ENCODE measurements at places on chromosomes 11 and 22. TPM values are rescaled to one million over a fixed set of nuclear protein-coding genes. Genes with fewer than 3 reads are reported as not detected.

DNA sequence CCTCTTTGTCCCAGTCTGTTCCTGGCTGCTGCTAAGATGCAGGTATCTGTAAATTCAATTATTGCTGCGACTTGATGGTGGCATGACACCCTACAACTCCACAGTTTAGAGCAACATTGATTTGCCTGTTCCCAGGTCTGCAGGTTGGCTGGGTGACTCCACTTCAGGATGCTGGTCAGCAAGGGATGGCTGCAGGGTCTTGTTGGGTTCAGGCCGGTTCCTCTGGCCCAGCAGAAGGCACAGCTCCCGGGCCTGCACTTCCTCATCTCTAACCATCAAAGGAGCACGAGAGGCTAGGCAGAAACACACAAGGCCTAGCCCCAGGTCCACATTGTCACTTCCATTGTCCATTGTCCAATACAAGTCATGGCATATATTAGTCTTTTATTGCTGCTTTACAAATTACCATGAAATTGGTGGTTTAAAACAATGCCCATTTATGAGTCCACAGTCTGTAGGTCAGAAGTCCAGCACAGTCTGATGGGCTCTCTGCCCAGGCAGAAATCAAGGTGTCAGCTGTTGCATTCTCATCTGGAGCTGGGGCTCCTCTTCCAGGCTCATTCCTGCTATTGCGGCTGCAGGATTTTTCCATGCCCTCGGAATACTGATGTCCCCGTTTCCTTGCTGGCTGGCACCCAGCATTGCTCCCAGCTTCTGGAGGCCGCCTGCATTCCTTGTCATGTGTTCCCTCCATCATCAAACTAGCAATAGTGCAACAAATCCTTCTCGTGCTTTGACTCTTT is 96.6 kb upstream of the LMO1 start:
- no peak for DNase-seq

- no peak for DNase-seq
These were observed 35.9 kb upstream of the LYVE1 start for GRCh38 chr11:10604340-10604748.

DNA sequence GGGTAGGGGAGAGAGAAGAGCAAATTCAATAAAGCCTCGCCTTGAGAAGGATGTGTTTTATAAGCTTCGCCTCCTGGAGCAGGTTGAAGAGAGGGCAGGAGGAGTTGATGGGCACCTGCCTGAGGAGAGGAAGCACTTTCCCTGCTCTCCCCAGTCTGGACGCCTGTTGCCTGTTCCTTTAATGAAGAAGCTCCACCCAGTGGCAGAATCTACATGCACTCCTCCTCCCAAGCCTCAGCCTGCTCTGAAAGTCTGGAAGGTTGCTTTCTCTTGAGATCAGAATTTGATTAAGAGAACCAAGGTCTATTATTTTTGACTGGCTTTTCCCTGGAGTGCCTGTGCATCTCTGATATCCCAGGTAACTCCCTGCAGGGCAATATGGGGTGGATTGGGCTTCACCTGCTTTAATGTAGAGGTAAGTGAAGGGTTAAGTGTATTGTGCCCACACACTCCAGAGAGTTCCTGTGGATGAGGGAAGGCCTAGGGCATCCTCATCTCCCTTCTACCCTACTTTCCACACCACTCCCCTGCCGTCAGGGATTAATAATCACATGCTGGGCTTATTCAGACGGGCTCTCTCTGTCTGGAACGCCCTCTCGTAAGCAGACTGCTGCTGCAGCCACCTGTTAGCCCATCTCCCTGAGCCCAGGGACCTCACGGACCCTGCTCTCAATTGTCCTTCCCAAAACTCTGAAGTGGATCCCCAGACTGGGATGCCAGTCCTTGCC is 22.3 kb downstream of the NTM start:
- no peak for DNase-seq

DNA sequence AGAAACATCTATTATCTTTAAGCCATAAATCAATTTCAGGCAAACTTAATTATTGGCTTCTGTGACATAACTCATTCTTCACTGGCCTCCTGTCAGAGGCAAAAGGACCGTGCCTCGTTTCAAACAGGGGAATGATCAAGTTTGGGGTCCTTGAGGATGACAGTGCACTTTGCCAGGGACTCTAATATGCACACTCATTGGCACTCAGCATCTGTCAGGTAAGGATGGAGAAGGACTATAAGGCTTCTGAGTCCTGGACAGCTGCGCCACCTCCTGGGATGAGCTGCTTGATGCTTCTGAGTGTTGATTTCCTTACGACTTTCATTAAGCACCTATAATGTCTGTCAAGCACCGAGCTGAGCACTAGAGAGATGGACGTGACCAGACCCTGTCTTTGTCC is 20.2 kb downstream of the BPIFC start:
- DNase-seq, result peak; percentile 35

DNA sequence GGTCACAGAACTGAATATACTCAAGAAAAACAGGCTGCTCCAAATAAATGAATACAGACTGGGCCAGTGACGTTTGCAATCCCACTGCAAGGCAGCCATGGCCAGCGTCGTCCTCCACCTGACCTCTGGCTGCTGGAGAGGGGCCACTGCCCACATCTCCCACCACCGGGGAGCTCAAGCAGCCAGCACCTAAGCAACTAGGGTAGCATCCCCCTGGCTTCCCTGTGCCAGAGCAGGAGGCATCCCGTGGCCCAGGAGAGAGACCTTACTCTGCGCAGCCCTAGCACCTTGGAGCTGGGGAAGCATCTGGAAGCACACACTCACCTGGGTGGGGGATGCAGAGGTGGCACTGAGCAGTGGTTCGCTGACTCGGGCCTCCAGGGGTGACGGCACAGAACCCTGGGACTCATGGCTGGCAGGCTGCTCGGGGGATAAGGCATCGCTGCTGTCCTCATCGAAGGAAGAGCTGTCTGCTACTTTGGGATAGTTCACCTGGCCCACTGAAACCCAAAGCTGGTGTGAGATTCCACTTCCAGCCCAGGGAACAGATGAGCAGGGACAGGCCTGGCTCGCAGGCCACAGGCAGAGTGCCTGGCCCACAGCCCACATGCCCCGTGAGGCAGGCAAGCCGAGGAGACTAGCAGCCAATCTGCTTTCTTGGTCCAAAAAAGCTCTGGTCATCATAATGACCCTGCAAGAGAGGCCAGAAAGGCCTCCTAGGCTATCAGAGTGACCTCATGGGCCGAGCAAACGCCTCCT is 53.7 kb downstream of the SGSM3 start:
- no peak for DNase-seq

DNA sequence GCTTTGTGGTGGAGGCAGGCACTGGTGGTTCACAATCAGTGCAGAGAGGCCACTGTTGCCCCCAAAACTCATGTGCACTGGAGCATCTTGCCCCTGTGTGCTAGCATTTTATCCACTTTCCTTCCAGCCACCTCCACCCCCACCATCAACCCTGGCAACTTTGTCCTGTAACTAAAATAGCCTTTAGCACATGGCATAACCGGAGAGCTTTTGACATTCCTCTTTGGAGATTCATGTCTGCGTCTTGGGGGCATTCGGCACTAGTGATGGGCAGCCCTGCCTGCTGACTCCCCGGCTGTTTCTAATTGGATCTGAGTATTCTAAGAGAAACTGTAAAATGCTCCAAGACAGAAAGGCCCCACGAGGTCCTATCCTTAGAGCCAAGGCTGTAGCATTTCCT is 15.8 kb downstream of the SHISA8 start:
- no peak for DNase-seq

GRCh38 chr11:43547430-43547831 is 133.1 kb upstream of the HSD17B12 start:
- no peak for DNase-seq

- DNase-seq, result no peak
These were observed 29.5 kb downstream of the DKK3 start for GRCh38 chr11:11978792-11979487.

- no peak for DNase-seq
These were observed 427.3 kb downstream of the TENM4 start for GRCh38 chr11:79013509-79013908.

- no peak for DNase-seq
These were observed 18.7 kb upstream of the TMPRSS5 start for GRCh38 chr11:113724778-113725177.

DNA sequence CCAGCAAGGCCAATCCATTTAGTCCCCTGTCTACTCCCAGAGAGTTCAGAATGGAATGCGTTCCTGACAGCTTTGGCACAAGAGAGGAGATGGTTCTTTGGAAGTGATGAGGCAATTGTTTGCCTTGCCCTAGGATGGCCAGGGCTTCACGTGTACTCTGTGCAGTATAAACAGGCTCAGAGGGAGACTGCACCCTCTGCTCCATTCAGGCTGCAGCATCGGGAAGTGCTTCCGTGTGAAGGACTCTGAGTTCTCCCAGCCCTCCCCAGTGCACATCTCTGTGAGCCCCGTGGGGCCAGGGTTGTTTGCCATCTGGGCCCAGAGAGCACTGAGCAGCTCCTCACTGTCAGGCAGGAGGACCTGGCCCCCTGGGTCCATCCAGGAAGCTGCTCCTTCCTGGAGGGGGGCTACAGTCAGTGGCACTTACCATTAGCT is 215.3 kb upstream of the TBCEL start:
- no peak for DNase-seq

- DNase-seq, result no peak
These were observed 85.0 kb upstream of the EED start for GRCh38 chr11:86159581-86159891.

- no peak for DNase-seq
These were observed 44.5 kb downstream of the KIAA1671 start for GRCh38 chr22:24997023-24997422.

GRCh38 chr11:59189986-59190385 is 18.1 kb downstream of the DTX4 start:
- DNase-seq, result no peak

GRCh38 chr22:28102151-28102812 is 183.2 kb upstream of the PITPNB start:
- no peak for DNase-seq

DNA sequence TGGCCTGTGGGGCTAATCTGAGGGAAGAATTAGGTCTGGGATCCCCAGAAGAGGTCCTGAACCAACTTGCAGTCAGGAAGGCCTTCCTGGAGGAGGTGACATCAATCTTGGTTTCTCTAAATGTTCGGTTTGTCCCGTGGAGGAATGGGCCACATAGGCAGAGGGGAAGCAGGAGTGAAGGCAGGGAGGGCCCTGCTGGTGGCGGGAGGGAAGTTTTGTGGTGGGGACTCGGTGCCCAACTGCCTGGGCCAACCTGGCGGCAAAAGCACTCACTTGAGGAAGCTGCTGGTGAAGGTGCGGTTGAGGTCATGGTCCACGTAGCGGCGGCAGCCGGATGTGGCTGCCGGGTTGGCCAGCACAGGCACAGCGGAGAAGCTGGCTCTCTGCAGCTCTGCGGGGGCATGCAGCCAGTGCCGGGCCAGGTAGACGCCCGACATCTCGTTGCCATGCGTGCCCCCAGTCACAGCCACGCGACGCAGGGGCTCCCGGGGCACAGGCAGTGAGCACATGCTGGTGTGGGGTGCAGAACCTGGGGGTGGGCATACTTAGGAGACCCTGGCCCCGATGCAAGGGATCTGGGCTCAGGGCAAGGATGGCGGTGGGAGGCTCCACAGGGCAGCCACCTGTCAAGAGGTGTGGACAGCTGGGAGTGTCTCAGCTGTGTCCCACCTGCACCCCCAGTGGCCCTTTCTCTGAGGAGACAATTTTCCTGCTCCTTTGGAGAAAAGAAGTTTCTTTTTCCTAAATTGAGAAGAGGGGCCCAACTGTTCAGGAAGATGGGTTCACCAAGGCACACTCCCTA is 3.8 kb downstream of the ACY3 start:
- DNase-seq, result peak; percentile 60

- DNase-seq, result no peak
These were observed 55.9 kb upstream of the MN1 start for GRCh38 chr22:27857443-27857842.

GRCh38 chr11:60625262-60625661 is 74.2 kb upstream of the MS4A8 start:
- peak; percentile 17 for DNase-seq

DNA sequence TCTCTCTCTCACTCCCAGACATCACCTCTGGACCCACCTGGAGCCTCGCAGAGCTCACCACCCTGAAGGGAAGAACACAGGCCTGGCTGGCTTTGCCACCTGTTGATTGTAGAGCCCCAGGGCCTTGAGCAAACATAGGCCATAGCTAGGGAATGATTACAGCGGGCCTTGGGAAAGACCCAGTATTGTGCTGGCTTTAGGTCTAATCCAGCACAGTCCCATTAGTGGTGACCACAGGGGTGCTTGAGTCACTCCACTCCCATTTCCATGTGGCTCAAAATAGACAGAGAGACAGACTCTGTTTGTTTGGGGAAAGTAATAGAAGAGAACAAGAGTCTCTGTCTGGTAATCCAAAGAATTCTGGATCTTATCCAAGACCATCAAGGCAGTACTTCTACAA is 42.7 kb upstream of the FAM181B start:
- DNase-seq, result no peak

GRCh38 chr11:1953489-1954266 is 6.5 kb downstream of the MRPL23 start:
- peak; percentile 4 for DNase-seq

- no peak for DNase-seq
These were observed 113.2 kb downstream of the TMEM135 start for GRCh38 chr11:87150936-87151335.

DNA sequence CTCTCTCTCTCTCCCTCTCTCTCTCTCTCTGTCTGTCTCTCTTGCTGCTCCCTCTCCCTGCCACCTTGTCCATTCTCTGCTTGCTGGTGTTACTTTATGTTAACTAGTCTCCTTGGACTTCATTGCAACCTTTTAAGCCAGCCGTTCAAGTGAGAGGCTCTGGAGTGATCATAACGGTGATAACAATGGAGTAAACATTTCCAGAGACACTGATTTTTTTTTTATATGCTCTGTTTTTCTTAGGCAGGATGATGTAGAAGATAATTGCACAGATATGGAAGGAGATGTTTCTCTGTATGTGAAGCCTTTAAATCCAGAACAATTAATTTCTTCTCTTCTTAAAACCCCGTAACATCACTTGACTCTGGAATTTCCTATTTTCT is 287.7 kb downstream of the TMEM135 start:
- no peak for DNase-seq

DNA sequence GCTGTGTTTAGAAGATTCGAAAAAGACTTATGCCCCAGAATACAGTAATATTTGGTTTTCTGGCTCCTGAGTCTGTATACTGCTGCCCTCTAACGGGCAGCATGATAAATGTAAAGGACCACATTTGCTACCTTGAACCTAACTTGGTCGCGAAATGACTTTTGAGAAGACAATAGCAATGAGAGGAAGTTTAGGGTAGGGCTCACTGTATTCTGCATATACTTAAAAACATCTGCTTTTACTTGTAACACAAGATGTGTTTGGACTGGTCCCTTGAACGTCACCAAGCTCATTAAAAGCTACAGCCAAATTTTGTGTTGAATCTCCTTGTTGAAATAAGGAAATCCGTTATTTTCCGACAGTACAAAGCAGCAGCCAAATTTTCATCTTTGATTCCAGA is 309.1 kb downstream of the SWAP70 start:
- DNase-seq, result peak; percentile 54

- no peak for DNase-seq
These were observed 16.9 kb upstream of the TRMU start for GRCh38 chr22:46318576-46318975.

CCDC116 gene
- 0.30 TPM for total RNA-seq

OR5T1 gene
- not detected for total RNA-seq

TTC12 gene
- total RNA-seq, result 7.4 TPM

KIAA1671 gene
- total RNA-seq, result 7.4 TPM

PHLDA2 gene
- 3.6 TPM for total RNA-seq

MS4A4A gene
- not detected for total RNA-seq
